ENCODE measurements at places on chromosomes 4 and X. TPM values are rescaled to one million over a fixed set of nuclear protein-coding genes. Genes with fewer than 3 reads are reported as not detected.

DNA sequence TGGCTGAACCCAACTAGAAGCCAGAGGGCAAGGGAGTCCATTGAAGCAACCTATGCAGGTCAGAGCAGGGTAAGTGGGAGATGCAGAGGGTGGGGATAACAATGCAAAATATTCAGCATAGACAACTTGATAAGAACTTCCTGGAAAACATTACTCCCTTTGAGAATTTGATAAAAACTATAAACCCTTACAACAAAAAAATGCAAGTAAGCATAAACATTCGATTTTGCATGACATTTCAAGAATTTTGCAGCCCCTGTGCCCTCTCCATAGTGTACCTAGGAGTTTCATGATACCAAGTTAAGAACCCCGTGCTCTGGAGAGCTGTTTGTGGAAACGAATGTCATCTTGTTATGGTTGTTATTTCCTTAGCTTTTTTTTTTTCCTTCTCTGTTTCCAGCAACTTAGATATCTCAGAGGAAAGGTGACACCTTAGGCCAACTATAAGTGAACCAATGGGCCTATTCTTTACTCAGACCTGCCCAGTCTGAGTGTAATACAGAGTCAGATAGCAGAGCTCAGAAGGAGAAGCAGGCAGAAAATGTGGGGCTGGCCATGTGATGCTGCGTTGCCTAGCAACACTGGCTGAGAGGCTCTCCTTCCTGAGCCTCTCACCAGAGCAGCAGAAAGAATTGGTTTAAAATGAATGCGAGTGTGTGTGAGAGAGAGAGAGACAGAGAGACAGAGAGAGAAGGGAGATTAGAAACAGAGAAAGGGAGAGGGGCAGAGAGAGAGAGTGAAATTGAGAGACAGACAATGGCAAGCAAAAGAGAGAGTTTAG is 36.7 kb upstream of the GABRQ start:
- DNase-seq, result no peak

DNA sequence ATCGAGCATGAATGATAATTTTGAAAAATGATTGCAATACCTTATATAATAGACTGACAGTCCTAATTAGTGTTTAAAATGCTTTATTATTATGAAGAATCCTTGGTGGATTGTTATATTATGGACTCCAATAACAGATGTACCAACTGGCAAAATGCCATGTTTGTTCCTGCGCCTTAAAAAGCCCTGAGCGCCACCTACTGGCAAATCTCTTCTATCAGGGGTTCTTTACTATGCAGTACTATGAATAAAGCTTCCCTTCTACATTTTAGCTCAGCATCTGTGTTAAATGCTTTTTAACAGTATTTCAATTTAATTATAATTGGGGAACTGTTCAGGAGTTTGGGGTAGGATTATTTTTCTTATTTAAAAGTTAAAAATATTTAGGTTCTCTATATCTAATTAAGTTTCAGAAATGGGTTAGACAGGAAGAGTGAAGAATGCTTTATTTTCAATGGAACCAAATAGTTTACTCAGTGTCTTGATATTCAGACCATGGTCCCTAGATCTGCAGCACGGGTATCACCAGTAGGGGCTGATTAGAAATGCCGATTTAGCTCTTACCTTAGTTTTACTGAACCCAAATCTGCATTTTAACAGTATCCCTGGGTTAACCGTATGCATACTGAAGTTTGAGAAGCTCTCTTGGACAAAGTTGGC is 20.0 kb downstream of the CFAP97 start:
- DNase-seq, result no peak

DNA sequence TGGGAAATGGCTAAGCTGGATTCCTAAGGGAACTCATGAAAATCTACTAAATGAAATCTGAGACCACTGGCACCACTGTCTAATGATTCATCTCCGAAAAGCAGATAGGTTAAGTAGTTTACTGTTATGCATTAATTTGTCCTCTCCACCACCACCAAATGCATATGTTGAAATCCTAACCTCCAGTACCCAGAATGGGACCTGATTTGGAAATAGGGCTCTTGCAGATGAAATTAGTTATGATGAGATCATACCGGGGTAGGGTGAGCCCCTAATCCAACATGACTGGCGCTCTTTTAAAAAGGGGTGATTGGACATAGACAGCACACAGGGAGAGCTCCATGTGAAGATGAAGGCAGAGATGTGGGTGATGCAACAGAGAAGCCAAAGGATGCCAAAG is 124.9 kb upstream of the GUCY1A1 start:
- DNase-seq, result no peak

AMBN gene
- polyA plus RNA-seq, result not detected

DNA sequence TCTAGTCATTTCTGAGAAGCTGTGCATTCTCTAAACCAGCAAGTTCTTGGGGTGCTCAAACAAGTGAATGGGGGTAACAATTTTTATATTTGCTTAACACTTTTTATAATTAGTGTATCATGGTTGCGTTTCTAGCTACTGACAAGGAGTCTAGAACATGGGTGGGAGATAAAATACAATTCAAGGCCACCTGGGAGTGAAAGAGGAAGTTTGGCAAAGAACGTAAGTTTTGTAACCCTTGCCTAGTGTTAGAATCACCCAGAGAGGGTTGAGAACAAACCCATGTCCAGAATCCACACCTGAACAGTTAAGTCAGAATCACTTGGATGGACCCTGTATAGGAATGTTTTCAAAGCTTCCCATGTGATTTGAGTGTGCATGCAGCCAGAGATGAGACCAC is 92.7 kb downstream of the AFF2 start:
- no peak for DNase-seq

All from left lung (tissue), 14 donors.